Muscle of back (tissue), 13 donors: ENCODE measurements at places on chromosomes 13 and 19. TPM values are rescaled to one million over a fixed set of nuclear protein-coding genes. Genes with fewer than 3 reads are reported as not detected.

The ZNF227 gene
- polyA plus RNA-seq = 14.5 TPM

- no peak for DNase-seq
Observed at GRCh38 chr19:13544423-13544822, 38.1 kb upstream of the CACNA1A start.

GRCh38 chr13:30559274-30559673, 58.4 kb upstream of the USPL1 start:
- no peak for DNase-seq

DNA sequence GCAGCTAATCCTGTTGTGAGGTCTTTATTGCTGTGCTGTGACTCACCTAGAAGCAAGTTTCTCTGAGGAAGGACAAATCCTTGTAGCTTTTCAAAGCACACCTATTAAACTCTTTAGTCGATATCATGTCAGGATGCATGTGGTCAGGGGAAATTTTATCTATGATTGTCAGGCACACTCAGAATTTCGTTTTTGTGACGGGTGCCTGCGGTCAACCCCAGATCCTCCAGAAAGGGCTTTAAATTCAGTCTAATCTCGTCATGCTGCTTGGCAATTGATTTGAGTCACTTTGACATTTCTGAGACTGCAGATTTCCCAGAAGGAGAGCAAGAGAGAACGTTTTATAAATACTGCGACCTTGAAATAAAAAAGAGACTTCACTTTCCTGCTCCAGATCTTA, 316.9 kb downstream of the FGF9 start:
- no peak for DNase-seq

The FBL gene
- 254 TPM for polyA plus RNA-seq

The ZNF536 gene
- 1.5 TPM for polyA plus RNA-seq

The POU4F1 gene
- polyA plus RNA-seq = 9.1 TPM

GRCh38 chr13:69028936-69029335, 1078.7 kb upstream of the ATXN8OS start:
- DNase-seq = no peak

GRCh38 chr19:30873691-30874090, 475.5 kb downstream of the TSHZ3 start:
- DNase-seq = no peak

The BRME1 gene
- 4.3 TPM for polyA plus RNA-seq

GRCh38 chr13:49997955-49998354, 1.1 kb downstream of the TRIM13 start:
- DNase-seq = peak; percentile 23

DNA sequence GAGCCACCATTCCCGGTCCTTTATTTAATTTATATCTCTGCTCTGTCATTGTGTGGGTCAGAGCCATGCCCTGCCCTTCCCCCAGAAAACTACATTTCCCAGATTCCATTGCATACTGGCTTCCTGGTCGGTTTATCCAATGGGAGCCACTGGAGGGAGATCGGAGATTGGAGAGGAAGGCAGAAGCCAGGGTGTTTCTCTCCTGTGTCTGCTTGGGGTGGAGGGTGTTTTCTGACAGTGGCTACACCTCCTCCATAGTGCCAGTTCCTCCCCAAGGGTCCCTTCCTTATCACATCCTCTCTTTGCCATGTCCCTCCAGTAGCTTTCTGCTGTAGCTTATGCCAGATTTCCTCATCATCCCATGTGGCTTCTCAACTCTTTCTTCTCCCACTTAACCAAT, 19.0 kb downstream of the OLFM2 start:
- peak; percentile 35 for DNase-seq

DNA sequence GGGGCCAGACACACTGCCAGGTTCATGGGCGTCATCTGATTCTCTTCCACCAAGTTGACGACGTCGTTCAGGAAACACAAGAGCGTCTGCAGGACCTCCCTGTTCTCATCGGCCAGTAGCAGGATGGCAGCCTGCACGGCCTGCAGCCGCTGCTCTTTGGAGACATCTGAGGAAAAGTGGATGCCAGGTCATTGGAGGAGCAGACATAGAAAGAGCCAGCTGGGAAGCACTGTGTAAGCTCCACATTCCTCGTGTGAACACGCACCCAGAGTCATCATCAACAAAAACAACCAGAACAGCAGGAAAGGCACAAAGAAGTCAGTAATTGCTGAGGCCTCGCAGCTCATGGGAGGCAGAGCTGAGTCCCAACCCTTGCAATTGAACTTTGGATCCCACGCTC, 96.5 kb downstream of the KL start:
- peak; percentile 40 for DNase-seq

The PDCD2L gene
- 13.8 TPM for polyA plus RNA-seq
